NCI-H2029 (cell line): ENCODE measurements at places on chromosomes 2 and 18.

DNA sequence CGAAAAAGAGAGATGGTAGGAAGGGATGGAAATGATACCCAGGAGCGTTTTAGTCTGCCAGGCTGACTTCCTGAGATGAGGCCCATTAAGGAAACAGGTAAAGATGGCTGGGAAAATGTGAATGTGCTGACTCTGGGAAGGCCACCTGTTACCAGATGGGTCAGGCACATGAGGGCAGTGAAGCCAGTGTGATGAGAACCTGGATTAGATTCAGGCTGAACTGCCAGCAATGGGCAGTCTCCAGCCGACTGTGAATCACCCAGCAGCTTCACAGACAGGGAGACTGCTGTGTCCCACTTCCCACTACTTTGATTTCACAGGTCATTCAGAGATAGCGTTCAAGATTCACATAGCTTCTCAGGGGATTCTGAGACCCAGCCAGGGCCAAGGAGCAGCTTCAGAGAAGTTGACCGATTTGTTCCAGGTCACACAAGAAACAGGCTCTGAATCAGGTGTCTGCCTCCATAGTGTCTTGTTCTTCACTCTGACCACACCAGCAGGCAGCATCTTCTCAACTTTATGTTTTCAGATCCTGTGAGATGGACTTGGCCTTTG, 26.4 kb downstream of the CAPN13 start:
- DNase-seq, result no peak

- DNase-seq, result no peak
These were observed 113.5 kb downstream of the NAT8 start for GRCh38 chr2:73528688-73529087.

DNA sequence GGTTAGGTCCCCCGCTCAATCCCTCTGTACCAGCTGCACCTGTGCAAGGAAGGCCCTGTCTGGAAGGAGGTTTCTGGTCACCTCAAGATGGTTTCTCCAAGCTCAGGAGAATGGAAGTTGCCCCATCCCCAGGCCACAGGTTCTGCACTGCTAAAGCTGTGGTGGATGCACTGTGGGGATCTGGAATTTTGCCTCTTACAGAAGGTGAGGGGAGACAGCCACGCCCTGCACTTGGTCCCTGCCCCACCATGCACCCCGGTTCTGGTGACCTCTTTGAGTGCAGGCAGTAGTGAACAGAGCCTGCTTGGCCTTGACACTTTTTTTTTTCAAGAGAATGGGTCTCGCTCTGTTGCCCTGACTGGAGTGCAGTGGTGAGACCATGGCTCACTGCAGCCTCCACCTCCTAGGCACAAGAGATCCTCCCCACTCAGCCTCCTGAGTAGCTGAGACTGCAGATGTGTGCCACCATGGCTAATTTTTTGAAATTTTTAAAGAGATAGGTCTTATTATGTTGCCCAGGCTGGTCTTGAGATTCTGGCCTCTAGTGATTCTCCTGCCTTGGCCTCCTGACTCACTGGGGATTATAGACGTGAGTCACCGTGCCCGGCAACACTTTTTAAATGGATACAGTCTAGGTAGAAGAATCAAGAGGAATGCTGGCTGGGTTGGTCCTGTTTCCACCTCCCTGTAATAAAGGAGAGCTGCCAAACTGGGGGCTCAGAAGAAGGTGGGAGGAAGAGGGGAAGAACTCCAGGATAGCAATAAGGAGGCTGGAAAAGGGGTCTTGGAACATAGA, 5.8 kb upstream of the NT5DC4 start:
- no peak for DNase-seq

- no peak for DNase-seq
These were observed 20.4 kb downstream of the RAB12 start for GRCh38 chr18:8629602-8630001.

GRCh38 chr2:129113776-129114175, 795.1 kb upstream of the HS6ST1 start:
- DNase-seq, result no peak

- no peak for DNase-seq
These were observed 10.2 kb downstream of the PROKR1 start for GRCh38 chr2:68653538-68653982.

- no peak for DNase-seq
These were observed 154.4 kb upstream of the CREB1 start for GRCh38 chr2:207375207-207375875.

- DNase-seq, result no peak
These were observed 1489.7 kb downstream of the LRP1B start for GRCh38 chr2:140641163-140641562.

- DNase-seq, result no peak
These were observed 1.7 kb downstream of the RTN4 start for GRCh38 chr2:55048508-55049042.

GRCh38 chr2:152155209-152155608, 20.4 kb downstream of the STAM2 start:
- DNase-seq, result no peak

DNA sequence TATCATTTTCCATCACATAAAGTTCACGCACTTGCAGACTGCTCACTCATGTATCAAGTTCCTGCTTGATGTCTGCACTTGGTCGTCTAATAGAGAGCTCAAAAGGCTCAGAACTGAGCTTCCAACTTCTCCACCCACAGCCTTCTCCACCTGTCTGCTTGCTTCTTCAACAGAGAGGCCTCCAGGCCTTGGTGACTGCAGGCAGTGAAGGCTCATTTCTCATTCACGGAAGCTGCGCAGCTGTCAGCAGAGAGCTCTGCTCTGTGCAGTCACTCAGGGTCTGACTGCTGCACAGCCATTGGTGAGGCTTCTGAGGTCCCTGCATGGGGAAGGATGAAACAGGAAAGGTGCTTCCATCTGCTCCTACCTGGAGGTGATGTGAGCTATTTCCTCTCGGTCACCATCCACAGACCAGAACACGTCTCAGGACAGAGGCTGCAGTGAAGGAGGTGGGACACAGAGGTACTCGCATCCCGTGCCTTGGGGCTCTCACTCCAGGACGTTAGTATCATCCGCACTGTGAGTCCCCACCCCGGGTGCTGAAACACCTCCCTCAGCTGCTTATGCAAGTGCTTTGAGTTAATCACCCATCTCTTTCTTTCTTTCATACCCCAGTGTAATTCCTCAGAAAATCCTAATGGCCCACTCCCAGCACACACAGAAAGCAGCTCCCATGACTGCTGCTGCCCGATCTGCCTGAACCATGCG, 126.2 kb downstream of the TMEM18 start:
- no peak for DNase-seq

- no peak for DNase-seq
These were observed 2.8 kb downstream of the PRKCE start for GRCh38 chr2:45654250-45654649.

- DNase-seq, result no peak
These were observed 28.3 kb upstream of the ICOS start for GRCh38 chr2:203908066-203908796.

GRCh38 chr18:8757396-8757997, 52.1 kb downstream of the MTCL1 start:
- no peak for DNase-seq

GRCh38 chr2:145410086-145410485, 890.2 kb upstream of the ZEB2 start:
- DNase-seq, result no peak

DNA sequence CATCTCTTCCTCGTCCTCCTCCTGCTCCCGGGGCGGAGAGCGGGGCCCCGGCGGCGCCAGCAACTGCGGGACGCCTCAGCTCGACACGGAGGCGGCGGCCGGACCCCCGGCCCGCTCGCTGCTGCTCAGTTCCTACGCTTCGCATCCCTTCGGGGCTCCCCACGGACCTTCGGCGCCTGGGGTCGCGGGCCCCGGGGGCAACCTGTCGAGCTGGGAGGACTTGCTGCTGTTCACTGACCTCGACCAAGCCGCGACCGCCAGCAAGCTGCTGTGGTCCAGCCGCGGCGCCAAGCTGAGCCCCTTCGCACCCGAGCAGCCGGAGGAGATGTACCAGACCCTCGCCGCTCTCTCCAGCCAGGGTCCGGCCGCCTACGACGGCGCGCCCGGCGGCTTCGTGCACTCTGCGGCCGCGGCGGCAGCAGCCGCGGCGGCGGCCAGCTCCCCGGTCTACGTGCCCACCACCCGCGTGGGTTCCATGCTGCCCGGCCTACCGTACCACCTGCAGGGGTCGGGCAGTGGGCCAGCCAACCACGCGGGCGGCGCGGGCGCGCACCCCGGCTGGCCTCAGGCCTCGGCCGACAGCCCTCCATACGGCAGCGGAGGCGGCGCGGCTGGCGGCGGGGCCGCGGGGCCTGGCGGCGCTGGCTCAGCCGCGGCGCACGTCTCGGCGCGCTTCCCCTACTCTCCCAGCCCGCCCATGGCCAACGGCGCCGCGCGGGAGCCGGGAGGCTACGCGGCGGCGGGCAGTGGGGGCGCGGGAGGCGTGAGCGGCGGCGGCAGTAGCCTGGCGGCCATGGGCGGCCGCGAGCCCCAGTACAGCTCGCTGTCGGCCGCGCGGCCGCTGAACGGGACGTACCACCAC, 2.1 kb downstream of the GATA6 start:
- DNase-seq, result no peak

DNA sequence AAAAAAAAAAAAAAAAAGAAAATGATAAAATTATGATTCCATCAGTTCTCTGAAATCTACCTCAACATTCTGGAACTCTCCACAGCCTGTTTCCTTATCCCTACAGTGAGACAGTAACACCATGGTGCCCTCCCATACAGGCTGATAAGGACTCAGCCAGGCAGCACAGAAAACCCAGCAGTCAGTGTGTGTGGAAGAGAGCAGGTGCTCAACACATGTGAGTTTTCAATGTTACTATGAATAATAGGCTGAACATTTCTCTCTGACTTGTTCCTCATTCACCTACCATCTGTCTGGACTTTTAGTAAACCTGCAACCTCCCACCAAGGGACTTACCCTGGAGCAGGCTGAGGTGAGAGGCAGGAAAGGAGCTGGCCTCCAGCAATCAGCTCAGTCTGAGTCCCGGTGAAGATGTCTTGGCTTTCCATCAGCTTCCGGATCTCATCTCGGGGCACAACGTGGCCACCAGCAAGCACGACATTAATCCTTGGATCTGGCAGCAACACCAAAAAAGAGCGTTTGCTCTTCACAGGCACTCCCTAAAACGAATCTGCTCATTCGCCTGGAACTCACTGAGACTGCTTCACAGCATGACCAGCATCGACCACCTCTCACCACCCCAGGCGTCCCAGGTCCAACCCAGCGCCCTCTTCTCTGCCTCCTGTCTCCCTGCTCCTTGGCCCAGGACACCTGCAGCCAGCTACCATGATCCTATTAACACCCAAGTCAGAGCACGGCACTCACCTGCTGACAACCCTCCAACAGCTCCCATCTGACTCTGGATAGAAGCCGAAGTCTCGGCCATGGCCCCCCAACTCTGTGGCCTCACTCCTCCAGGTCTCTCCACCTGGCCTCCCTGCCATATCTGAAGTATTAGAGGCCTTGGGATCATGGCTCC, 16.5 kb downstream of the PASK start:
- no peak for DNase-seq

- no peak for DNase-seq
These were observed 339.8 kb downstream of the NYAP2 start for GRCh38 chr2:225739328-225739727.

GRCh38 chr18:45386041-45386655, 229.1 kb upstream of the SLC14A2 start:
- peak; percentile 12 for DNase-seq

DNA sequence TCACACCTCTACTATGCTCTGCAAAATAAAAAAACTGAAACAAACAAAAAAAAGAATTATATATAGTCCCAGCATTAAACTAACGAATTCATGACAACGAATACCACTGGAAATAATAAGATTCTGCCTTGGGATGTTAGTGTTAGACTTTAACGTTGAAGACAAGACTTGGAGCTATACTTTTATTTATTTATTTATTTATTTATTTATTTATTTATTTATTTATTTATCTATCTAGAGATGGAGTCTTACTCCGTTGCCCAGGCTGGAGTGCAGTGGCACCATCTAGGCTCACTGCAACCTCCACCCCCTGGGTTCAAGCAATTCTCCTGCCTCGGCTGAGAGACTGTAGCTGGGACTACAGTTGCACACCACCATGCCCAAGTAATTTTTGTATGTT, 27.2 kb upstream of the PAPOLG start:
- DNase-seq, result no peak

DNA sequence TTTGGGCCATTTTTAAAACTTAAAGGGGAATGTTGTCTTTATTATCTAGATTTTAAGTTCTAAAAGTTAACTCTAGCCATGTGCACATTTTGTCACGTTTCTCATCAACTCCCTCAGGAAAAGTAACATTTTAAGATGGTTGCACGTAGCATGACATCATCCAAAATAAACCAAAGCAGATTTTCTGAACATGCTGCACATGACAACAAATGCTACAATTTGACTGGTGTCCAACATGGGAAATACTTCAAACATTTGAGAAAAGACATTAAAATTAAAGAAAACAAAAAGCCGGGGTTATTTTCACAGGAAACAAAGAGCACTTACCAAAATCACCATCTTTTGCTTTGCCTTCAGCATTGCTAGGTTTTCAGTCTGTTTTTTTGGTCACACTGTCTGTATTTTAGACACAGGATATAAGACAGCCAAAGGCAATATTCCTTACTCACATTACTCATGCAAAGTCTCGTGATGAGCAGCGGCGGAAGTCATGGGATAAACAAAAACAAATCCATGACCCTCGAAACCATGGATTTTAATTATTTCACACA, 51.3 kb upstream of the RND3 start:
- no peak for DNase-seq

- no peak for DNase-seq
These were observed 317.6 kb downstream of the TNS1 start for GRCh38 chr2:217685255-217685605.

- DNase-seq, result no peak
These were observed 144.3 kb downstream of the VAPA start for GRCh38 chr18:10057894-10058791.

DNA sequence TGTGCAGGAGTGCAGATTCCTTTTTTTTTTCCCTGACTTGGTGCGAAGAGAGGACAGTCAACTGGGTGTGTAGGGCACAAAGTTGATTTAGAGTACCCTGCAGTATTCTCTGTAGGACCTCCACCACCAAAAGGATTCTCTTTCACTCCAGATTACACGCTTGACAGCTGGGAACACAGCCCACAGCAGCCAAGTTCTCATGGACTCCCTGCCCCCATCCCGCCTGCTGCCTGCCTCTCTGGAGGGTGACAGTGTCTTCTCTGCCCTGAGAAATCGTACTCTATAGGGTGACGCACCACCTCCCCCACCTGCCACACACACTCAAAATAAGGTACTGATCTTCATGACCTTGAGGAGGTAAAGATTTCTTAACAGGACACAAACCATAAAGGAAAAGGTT, 26.6 kb upstream of the IHH start:
- DNase-seq, result no peak

- DNase-seq, result no peak
These were observed 35.2 kb downstream of the FOSL2 start for GRCh38 chr2:28427741-28428415.

GRCh38 chr2:119756837-119757236, 2.9 kb upstream of the PTPN4 start:
- DNase-seq, result no peak

GRCh38 chr2:142531377-142531776, 346.1 kb upstream of the KYNU start:
- no peak for DNase-seq

- DNase-seq, result no peak
These were observed 786 bp downstream of the TET3 start for GRCh38 chr2:73985308-73986084.

GRCh38 chr2:15954761-15955160, 14.4 kb downstream of the MYCN start:
- DNase-seq, result no peak
